ENCODE measurements at places on chromosomes 4 and X.

DNA sequence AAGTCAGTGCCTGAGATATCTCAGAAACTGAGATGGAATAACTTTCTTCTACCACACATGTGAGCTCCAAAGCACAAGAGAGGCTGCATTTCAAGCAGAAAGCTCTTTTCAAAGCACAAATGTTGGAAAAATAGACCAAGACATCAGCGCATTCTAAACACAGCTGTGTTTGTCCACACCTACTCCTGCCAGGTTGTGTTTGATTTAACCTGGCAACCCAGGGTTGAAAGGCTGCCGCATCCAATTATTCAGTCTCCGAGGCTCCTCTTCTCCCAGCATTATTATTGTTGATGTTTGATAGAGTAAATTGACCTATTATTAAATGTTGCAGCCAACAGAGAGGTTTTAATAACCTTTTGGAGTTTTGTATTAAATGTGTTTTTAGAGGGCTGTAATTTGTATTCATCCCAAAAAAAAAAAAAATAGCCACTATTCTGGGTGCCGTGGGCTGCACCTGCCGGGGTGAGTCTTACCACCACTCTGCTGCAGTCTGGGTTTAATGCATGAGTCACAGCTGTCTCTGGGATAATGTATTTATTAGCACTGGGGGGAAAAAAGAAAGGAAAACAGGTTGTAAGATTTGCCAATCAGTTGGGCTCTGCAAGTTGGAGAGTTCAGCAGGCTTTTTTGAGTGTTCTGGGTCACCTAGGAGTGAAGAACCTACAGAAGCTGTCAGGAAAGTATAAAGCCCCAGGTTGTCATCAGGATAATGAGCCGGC, 105.2 kb upstream of the NOCT start:
- DNase-seq: no peak

DNA sequence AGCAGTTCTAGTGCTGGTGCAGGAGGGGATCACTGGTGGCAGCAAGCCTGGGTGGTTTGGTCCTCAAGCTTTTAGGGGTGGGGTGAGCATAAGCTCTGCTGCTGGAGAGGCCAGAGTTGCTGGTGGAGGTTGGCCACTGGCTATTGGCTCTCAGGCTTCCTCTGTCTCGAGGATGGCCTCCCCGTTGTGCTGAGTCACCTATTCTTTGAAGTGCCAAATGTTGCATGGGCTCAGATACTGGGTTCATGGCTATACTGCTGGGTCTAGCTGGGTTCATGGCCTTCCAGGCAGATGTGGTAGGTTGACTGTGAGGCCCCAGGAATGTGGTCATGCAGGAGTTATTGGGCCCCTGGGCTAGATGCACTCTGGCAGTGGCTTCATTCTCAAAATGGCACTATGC, 466.3 kb downstream of the NAF1 start:
- no peak for DNase-seq

- DNase-seq: no peak
Observed at GRCh38 chr4:16194214-16194613, 32.1 kb downstream of the TAPT1 start.

DNA sequence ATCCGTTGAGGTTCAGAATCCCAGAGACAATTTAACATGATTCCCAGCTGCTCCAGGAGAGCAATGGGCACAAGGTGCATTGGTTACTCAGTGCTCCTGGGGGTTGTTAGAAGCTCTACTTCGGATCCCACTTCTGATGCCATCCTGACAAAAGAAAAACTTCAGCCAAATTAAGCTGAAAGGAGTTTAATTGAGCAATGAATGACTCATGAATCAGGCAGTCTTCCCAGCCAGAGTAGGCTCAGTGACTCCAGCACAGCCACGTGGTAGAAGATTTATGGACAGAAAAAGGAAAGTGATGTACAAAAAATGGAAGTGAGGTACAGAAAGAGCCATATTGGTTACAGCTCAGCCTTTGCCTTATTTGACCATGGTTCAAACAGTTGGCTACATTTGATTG, 95.7 kb downstream of the PWWP3B start:
- DNase-seq: no peak

- DNase-seq: no peak
Observed at GRCh38 chr4:80459918-80460473, 124.5 kb downstream of the CFAP299 start.

DNA sequence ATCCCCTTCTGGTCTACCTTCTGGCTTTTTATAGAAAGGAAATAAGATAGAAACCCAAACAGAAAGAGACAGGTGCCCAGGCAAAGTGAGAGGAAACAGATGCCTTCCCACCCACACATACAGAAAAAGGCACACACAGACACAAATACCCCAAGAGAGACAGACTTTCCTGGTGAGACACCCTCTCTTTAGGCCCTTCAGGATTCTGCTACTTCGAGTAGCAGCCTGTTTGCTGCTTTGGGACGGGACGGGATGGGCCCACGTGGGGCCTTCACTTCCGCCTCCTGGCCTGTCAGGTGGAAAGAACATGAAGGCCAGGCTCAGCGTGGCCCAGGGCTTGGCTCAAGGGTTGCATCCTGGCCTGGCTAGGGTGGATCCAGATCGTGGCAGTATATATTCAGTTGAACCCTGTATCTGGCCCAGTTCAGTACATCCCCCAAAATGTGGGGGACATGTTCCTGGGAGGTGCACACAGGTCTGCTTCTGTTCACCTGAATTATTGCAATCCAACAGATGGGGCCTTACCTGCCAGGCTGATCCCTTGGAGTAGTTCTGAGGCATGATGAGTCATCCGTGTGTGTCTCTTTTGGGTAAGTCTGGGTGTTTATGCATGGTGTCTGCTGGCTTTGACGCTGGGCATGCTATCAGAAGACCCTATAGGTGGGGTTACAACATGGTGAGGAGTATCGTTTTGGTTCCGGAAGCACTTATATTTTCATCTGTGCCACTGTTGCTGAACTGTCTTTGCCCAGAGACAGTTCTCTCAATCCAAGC, 2.4 kb downstream of the ZNF275 start:
- DNase-seq: no peak

DNA sequence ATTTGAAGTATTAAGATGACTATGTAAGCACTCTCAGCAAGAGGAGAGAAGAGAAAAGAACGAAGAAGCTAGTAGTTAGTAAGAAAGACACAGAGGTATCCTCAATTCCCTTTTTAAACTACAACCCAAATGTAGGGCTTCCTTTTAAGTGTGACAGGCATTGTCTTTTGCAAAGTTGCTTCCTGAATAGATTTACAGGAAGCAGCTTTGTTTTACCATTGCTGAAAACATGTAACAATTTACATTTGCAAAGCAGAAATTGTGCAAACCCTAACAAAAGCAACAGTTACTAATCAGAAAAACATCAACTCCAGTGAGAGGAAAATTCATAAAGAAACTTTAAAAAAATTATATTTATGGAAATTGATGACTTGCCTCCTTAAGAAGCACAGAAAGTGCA, 96.4 kb downstream of the FAM13A start:
- no peak for DNase-seq

DNA sequence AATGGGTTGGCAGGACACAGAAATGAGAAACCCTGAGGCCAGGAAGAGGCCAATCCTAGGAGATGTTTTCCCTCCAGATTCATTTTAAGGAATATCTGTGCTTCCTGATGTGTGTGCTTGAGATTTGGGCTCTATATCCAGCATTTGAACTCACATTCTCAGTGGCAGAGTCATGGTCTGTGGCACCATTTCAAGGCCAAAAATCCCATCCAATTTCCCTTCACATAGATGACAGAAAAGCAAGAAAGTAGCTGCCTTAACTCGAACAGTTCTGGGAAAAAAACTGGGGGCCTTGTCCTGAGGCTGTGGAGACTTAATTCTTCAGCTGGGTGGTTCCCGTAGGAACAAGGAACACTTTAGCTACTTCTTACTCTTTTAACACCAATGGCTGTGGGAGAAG, 27.4 kb downstream of the TAF7L start:
- DNase-seq: no peak

DNA sequence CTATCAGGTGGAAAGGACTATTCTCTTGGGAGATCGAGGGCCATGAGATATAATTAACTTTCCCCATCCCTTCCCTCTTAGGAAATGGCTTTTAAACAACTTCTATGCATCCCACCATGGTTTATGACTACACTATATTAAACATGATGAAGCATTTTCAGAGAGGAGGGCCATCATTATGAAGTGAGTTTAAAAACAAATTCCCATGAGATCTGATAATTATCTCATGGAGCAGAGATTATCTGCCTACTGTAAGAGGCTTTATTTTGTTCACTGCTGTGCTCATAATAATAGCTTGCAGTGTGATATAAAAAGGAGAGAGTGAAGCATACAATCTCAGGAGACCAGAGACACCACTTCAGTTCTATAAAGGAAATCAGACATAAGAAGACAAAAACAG, 330.5 kb upstream of the ZFP42 start:
- no peak for DNase-seq

- no peak for DNase-seq
Observed at GRCh38 chr4:80576796-80577195, 241.3 kb downstream of the CFAP299 start.

DNA sequence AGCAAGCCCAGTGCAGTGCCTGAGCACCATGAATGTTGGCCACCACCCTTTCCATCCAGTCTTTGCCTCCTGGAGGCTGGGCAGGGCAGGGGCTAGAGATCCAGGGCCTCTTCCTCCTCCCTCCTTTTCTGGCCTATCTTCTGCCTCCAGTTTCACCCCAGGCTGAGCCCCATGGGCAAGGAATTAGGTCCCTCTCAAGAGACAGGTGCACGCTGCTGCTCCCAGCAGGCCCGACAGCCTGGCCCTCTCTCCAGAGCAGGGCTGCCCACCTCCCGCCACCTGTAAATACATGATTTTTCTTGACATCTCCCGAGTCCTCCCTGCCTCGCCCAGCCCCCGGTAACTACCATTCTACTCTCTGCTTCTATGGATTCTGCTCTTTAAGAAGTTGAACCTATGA, 57.2 kb upstream of the PSAPL1 start:
- DNase-seq: no peak

- no peak for DNase-seq
Observed at GRCh38 chr4:57100979-57101651, 9.1 kb downstream of the IGFBP7 start.

DNA sequence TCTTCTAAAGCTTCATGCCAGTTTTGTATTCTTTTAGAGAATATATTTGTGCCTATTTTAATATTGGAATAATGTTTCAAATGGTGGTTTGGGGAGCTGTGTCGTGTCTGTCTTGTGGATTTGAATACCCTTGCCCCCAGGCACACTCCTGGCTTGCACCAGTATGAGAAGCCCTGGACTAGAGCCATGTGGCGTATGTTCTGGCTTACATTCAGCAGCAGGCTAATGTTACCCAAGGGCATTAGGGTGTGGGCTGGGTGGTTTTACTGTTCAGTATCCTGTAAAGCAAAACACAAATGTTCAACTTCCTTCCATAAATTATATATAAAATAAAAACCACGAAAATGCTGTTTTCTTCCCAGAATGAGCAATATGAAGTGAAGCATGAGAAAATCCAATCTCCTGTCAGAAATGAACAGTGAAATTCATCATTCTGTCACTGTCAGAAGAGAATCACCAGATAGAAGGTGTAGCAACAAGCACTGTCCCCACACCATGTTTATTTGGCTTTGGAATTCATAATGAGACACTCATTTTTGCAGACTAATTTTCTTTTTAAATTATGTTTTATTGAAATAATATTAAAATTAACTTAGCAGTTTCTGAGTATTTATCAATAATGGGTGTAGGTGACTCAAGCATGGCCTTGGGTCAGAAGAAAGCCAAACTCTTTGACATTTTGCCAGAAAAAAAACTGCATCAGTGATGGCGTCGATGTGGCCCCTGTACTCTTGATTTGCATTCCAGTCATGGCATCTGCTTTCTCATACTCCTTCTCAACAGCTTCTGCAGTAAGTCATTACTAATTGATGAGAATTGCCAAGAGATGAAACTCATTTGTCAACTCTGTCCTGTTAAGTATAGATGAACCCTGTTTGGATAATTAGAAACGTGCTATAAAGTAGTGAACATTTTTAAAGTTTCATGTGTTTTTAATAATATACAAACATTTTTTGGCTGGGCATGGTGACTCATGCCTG, 43.8 kb downstream of the WWC2 start:
- no peak for DNase-seq

- no peak for DNase-seq
Observed at GRCh38 chr4:142959173-142959572, 113.1 kb upstream of the INPP4B start.

- DNase-seq: no peak
Observed at GRCh38 chr4:143381189-143382118, 44.8 kb downstream of the GAB1 start.

DNA sequence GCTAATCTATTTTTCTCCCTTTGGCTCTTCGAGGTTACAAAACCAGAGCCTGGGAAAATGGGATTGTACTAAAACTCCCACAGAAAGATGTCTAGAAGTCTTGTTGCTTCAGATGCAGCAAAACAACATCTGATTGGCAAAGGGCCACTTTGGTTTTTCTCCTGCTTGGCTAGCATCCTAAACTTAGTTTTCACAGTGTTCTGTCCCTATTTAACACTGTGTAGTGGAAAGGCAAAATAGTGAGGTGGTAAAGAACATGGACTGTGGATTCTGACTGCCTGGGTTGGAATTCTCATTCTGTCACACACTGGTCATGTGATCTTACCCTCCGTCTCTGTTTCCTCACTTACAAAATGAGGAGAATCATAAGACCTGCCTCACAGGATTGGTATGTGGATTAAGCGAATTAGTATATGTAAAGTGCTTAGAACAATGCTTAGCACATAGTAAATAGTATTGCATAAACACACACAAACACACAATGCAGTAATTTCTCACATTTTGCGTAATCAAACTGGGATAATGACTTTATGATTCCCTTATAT, 23.5 kb downstream of the TIGD2 start:
- no peak for DNase-seq

GRCh38 chr4:137614491-137614890, 82.2 kb upstream of the PCDH18 start:
- no peak for DNase-seq

GRCh38 chr4:113419631-113420030, 341.9 kb downstream of the CAMK2D start:
- no peak for DNase-seq

DNA sequence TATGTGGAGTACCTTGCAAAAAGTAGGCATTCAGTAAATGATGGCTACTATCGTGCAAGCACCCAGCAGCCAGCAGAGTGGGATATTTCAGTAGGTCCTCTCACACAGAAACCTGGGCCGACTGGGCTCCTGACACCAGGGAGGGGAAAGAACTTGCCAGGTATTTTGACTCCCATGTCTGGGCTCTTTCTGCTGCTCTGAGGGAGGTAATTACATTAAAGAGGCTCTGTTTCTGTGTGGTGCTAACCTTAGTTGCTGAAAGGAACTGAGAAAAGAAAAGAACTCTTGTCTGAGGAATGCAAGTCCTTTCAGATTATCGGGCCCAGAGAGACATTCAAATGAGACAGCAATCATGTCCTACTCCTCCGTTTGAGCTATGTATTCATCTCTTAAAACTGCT, 175.8 kb upstream of the MTMR8 start:
- no peak for DNase-seq

GRCh38 chrX:7362111-7362510, 214.2 kb upstream of the PUDP start:
- DNase-seq: no peak

DNA sequence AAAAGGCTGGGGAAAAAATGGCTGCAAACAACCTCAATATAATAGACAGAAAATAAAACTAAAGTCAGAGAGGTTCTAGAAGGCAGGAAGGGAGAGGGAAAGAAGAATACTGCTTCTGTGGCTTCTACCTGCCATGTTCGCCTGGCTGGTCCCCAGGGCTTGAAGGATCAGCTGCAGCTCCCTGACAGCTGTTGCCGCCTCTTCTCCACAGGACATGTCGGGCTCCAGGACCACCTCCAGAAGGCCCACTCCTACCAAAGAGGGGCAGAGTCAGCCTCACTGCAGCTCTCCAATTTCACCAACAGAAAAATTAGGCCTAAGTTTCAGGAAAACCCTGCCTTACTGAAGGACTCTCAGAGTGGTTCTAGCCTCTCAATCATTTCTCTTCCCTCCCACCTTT, 44.9 kb downstream of the GATB start:
- no peak for DNase-seq
